ENCODE measurements at places on chromosomes 11 and 22.

DNA sequence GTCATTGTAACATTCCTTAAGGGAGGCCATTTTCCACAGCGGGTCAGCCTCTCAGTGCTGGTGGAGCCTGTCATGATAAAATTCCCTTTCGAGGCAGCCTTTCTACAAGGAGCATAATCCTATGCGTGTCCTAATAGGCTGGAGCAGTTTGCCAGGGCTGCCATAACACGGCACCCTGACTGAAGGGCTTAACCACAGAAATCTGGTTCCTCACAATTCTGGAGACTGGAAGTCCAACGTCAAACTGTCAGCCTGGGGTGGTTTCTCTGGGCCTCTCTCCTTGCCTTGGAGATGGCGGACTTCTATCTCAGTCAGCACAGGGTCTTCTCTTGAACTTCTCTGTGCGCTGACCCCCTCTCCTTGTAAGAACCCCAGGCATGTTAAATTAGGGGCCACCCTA lies 1.4 kb upstream of the RGL4 start:
- no peak for DNase-seq
- H3K4me3 ChIP-seq, result no peak overlapping the region
- H3K4me1 ChIP-seq, result peaks cover 9% of the 10 kb centered on the region
- no peaks in the 10 kb centered on the region for H3K27me3 ChIP-seq
- H3K27ac ChIP-seq, result no peak overlapping the region

DNA sequence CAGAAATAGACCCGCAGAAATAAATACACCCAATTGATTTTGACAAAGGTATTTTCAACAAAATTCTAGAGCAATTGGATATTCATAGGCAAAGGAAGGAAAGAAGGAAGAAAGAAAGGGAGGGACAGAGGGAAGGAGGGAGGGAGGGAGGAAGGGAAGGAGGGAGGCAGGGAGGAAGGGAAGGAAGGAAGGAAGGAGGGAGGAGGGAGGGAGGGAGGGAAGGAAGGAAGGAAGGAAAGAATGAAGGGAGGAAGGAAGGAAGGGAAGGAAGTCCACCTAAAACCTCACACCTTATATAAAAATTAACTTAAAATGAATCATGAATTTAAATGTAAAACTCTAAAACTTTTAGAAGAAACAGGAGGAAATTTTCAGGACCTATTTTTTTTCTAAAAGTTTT lies 94.2 kb upstream of the USP47 start:
- no peaks in the 10 kb centered on the region for H3K4me1 ChIP-seq
- no peak overlapping the region for H3K4me3 ChIP-seq
- no peaks in the 10 kb centered on the region for H3K36me3 ChIP-seq
- DNase-seq, result no peak
- H3K27ac ChIP-seq, result no peak overlapping the region

DNA sequence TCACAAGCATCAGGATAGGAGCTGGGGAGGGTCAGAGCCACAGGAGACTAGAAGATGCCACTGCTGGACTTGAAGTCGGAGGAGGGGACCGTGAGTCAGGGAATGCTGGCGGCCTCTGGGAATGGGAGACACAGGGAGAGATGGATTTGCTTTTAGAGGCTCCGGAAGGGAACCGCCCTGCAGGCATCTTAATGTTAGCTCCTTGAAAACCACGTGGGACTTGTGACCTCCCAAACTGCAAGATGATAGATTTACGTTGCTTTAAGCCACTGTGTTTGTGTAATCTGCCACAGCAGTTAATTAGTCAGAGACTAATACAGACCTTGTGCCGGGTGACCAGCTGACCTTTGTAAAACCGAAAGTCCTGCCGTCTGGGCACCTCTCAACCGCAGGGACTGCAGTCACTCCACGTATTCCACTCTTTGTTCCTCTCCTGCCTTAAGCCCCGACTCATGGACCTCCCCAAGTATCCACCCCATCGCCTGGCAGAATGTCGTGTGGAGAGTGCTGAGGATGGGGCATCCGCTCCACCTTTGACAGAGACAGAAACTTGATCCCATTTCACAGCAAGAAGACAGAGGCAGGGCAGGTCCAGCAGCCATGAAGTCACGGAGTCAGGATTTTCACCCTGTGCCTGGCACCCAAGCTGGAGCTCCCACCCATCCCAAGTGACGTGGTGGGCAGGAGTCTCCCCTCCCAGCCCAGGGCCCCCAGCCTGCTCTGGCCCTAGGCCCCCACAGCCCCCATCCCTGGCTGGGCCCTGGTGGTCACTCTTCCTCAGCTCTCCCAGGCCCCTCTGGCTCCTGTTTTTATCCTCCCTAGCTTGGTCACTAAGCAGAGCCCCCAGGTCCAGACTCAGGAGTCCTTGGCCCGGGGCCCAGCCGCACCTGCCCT lies 19.4 kb upstream of the CTSD start:
- no peak overlapping the region for H3K27ac ChIP-seq
- no peaks in the 10 kb centered on the region for H3K27me3 ChIP-seq
- peak overlapping the region; percentile 39 for H3K4me3 ChIP-seq

DNA sequence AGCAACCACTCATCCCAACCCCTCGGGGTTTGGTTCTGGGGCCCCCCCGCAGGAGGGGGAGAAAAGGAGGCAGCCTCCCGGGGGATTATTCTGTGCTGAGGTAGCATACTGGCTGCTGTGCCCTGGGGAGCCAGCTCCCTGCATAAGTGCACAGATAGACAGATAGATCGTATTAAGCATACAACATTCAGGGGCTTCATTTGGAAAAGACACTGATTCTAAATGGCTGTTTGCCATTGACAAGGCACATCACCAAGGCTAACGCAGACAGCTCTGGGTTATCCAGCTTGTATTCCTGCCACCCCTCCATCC lies 547.9 kb downstream of the BUD13 start:
- peaks cover 68% of the 10 kb centered on the region for H3K27me3 ChIP-seq
- no peaks in the 10 kb centered on the region for H3K4me1 ChIP-seq
- no peak overlapping the region for H3K27ac ChIP-seq
- H3K36me3 ChIP-seq, result no peaks in the 10 kb centered on the region

DNA sequence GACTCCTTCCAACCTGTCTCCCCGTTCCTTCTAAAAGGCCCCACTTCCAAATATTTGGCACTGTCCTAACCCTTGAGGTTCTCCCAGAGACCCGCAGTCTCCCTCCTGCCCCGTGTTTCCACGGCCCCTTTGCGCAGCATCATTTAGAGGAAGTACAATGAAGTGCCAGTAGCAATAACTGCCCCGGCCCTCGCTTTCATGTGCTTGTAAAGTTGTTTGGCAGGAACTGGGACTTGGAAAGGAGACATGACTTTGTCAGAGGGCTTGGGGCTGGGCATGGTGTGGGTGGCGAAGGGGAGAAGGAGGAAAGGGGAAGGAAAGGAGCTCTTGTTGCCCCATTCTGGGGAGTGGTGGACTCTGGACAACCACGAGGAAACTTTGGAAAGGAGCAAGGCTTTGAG lies 2.6 kb downstream of the CD44 start:
- peak; percentile 34 for DNase-seq
- H3K4me3 ChIP-seq, result peak overlapping the region; percentile 87
- peaks cover 70% of the 10 kb centered on the region for H3K36me3 ChIP-seq

DNA sequence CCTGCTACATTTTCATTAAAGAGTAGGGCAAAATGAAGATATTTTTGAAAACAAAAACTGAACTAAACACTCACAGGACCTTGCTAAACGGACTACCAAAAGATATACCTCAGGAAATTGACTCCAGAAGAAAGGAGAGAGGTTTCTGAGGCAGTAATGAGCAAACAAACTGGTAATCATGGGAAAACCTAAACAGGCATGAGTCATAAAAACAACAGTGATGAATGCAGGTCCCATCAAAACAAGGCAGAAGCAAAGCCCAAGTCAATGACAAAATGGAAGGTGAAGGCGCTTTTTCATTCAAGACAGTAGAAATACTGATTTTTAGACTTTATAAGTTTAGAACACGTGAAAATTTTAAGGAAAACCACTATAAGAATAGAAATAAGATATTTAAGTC lies 104.5 kb downstream of the EFCAB6 start:
- H3K36me3 ChIP-seq, result no peaks in the 10 kb centered on the region
- H3K4me3 ChIP-seq, result no peak overlapping the region
- no peaks in the 10 kb centered on the region for H3K27me3 ChIP-seq
- H3K27ac ChIP-seq, result no peak overlapping the region
- no peaks in the 10 kb centered on the region for H3K4me1 ChIP-seq

GRCh38 chr11:69000831-69001242 lies 12.2 kb downstream of the MRGPRF start:
- no peak overlapping the region for H3K4me3 ChIP-seq
- no peaks in the 10 kb centered on the region for H3K4me1 ChIP-seq
- H3K27ac ChIP-seq, result no peak overlapping the region
- DNase-seq, result peak; percentile 43

DNA sequence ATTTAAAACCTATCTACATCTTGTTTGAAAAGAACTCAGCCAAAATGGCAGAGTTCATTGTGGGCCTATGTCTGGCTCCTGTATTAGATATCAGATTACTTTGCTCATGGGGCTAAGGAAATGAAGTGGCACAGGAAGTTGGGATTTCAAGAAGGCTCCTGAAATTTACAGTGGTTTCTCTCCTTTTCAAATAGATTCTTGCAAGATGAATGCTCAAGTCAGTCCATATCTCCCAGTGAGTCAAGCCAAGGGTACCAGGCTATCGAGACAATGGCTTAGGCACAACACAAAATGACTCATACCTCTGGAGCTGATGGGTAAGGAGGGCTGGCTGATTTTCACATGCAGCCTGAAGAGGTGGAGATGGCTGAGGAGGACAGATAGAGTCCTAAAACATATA lies 24.1 kb upstream of the APOA1 start:
- DNase-seq, result no peak
- H3K4me1 ChIP-seq, result no peaks in the 10 kb centered on the region
- H3K27me3 ChIP-seq, result no peaks in the 10 kb centered on the region
- H3K4me3 ChIP-seq, result no peak overlapping the region
- H3K27ac ChIP-seq, result no peak overlapping the region

DNA sequence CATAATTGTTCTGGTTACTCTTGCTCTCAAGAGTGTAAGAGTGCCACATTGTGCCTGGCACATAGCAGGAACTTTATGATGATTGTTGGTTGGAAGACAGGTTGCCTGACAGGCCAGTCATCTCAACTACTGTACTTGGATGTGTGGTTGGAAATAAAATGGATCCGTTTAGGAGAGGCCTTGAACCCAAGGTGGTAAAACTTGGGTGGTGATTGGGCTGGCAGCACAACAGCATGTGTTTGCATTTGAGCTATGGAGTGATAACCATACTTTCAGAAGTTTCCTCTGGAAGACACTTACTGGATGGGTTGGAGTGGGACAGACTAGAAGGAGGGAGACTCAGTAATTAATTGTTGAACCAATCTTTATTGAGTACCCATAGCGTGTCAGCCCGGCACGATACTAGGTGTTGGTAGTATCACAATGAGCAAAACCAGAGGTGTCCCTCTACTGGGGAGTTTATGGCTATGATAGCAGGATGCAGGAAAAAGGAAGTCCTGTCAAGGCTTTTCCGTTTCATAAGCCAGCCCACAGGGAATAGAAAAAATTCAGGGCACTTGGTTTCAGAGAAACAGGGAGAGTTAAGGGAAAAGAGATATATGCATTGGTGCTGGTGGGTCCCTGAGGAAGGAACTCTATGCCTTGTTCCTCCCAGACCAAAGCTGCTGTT lies 3.1 kb upstream of the TMEM109 start:
- H3K4me3 ChIP-seq, result no peak overlapping the region
- H3K27me3 ChIP-seq, result peaks cover 51% of the 10 kb centered on the region
- no peak overlapping the region for H3K27ac ChIP-seq
- H3K36me3 ChIP-seq, result peaks cover 33% of the 10 kb centered on the region

- no peaks in the 10 kb centered on the region for H3K36me3 ChIP-seq
- H3K27me3 ChIP-seq, result peaks cover 9% of the 10 kb centered on the region
- no peak overlapping the region for H3K4me3 ChIP-seq
- H3K27ac ChIP-seq, result no peak overlapping the region
- peak; percentile 15 for DNase-seq
These were observed 387.9 kb downstream of the MIAT start for GRCh38 chr22:27045103-27045947.

DNA sequence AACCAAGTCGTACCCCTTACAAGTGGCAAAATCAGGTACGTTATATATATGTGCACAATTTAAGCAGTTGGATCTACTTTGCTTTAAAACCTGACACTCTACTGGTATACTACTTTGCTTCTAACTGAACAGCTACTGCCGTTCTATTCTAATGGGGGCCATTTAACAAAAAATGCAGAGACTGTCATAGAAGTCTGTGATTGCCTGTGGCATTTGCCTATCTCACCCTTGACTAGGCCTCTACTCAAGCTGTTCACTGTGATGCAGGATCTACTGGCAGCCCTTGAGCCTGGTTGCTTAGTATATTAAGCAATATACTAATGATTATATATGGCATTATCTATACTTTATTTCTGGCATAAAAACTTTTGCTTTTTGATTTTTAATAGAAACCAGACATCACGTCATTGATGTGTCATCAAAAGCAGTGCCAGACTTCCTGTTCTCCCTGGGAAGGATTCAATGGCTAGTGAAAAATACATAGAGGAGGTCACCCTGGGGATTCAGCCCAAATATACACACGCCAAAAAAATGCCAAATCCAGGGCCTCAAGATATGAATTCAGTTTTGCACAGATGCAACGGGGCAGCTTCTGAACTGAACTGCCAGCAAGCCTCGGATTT lies 40.0 kb upstream of the FIBIN start:
- no peak overlapping the region for H3K4me3 ChIP-seq
- DNase-seq, result no peak
- H3K36me3 ChIP-seq, result no peaks in the 10 kb centered on the region
- no peak overlapping the region for H3K27ac ChIP-seq
- no peaks in the 10 kb centered on the region for H3K27me3 ChIP-seq

- peaks cover 23% of the 10 kb centered on the region for H3K36me3 ChIP-seq
- peak overlapping the region; percentile 100 for H3K4me3 ChIP-seq
- no peaks in the 10 kb centered on the region for H3K27me3 ChIP-seq
- H3K4me1 ChIP-seq, result peaks cover 22% of the 10 kb centered on the region
- H3K27ac ChIP-seq, result peak overlapping the region; percentile 91
- DNase-seq, result peak; percentile 38
These were observed 620 bp upstream of the ANO5 start for GRCh38 chr11:22192289-22192641.

DNA sequence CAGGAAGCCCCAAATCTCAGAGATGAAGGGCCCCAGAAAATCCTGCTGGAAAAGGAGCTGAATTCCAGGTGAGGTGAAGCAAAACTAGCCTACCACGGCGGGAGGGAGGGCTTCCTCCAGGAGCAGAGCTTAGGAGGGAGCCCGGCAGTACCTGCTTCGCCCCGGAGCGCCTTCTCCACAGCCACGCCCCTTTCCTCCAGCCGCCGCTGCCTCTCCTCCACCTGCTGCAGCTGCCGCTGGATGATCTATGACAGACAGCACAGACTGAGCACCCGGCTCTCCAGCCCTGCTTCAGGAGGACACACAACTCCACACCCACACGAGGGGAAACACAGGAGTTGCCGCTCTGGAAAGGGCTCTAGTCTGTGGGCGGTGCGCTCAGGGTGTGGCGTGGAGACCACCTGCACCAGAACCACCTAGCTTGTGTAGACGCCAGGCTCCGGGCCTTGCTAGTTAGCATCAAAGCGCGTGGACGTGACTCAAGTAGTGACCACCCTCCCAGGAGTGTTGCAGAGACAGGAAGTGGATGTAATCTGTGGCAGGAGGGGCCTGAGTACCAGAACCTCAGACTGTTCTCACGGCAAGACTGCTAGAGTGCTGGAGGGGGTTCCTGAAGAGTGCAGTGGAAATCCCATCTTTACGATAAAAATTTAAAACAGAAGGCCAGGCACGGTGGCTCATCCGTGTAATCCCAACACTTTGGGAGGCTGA lies 34.6 kb upstream of the BID start:
- H3K27me3 ChIP-seq, result no peaks in the 10 kb centered on the region
- peaks cover 6% of the 10 kb centered on the region for H3K36me3 ChIP-seq
- H3K27ac ChIP-seq, result no peak overlapping the region
- no peak overlapping the region for H3K4me3 ChIP-seq
- DNase-seq, result no peak
